Progenitor cell of endocrine pancreas (in vitro differentiated cells): ENCODE measurements at places on chromosomes 1 and 21.

DNA sequence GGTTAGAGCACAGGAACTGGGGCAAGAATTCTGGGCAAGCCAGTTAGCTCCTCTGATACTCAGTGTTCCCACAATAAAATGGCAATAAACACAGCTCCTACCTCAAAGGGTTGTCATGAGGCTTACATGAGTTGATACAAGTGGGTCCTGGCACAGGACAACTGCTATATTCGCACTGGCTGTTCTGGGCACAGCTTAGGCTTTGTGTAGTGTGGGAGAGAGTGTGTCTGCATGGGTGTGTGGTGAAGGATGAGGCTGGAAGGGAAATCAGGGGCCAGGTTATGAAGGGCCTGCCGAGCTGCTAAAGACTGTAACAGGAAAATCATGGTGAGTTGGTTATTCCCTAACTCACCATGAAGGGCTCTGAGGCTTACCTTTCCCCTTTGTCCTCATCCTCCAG lies 18.7 kb downstream of the ETV3 start:
- no peak for DNase-seq

DNA sequence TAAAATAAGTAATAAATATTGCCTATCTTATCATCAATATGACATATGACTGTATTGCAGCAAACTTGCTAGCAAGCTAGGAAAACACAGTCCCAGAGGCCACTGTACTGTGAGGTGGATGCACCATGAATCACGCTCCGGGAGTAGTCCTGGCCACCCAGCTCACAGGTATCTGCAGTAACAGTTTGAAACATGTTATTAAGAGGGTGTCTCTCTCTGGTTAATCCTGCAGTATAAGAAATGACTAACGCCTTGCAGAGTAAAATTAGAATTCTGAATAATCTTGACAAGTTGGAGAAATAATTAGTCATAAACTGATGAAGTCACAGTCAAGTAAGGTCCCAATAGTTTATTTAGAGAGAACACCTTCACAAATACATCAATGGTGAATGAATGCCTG lies 34.0 kb upstream of the DPT start:
- no peak for DNase-seq

GRCh38 chr1:183945428-183946319 lies 91.9 kb downstream of the COLGALT2 start:
- DNase-seq, result no peak

GRCh38 chr1:63405021-63405420 lies 37.6 kb downstream of the ALG6 start:
- DNase-seq, result no peak
